ENCODE measurements at places on chromosomes 1 and 21.

DNA sequence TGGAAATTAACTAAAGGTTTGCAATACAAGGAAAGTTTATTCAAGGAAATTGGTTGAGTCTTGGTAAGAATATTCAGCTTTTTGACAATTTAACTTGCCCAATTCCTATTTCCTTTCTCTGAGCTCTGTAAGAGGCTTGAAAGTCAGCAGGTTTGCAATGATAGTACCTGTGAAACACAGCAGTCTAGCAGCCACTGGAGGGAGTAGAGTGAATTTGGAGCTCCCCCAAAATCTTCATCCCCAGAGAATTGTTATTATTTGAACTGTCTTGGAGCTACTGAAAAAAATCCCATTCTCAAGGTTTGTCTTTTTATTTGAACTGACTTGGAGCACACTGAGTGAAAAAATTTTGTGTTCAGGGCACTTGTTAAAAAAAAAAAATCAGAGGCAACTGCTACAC lies 654.2 kb upstream of the PKN2 start:
- no peak for DNase-seq

DNA sequence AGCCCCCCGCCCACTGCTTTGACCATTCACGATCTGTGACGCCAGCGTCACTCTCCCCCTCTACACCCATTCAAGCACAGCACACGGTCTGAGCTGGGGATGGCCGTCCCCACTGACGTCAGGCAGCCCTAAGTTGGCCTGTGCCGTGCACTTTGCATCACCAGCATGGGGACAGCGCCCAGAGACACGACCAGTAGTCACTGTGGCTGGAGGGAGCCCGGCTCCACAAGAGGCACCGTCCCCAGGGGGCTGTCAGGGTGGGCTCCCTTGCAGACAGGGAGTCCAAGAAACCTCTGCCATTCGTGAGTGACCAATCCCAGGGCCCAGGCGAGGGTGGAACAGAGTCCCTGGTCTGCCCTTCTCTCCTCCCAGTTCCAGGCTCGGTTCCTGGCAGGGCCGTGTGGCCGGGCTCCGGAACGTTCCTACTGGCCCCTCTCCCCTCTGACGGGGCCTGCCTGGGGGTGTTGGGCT lies 2.3 kb downstream of the KRTAP10-8 start:
- DNase-seq = no peak

GRCh38 chr1:3369446-3370076 lies 84.9 kb upstream of the ARHGEF16 start:
- no peak for DNase-seq

DNA sequence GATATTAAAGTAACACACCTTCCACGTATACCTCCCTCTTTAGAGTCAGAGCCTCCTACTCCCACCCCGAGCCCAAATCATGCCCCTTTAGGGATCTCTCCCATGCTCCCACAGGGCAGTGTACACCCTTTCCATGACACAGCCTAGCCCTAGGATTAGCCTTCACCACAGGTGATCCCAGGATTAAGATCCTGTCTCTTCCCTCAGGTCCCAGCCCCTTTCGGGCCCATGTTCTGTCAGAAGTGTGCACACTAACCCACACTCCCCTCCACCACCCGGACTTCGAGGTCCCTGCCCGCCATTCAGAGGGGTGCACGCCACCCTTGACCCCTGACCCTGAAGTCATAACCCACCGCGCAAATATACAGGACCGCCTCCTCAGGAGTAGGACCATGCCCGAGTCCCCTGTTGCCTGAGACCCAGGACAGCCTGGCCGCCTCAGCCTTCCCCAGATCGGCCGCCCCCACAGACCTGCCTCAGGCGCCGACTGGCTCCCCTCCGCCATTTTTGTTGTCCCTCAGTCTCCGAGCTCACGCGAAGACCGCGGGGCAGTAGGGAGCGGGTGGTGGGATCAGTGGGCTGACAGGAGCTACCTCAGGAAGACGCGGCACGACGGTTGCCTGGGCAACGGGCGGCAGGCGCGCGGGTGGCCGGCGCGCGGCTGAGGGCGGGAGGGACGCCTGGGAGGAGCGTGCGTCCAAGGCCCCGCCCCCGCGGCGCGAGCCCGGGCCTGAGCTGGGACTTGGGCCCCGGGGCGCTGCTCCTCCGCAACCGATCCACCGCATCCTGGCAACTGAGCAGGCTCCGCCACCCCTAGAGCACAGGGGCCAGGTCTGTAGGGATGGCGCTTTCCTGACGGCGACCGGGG lies at the start of gene AGBL4:
TSS of gene AGBL4 (minus strand) at position 663 of the 868 bp plus-strand sequence.
- DNase-seq = peak; percentile 19

DNA sequence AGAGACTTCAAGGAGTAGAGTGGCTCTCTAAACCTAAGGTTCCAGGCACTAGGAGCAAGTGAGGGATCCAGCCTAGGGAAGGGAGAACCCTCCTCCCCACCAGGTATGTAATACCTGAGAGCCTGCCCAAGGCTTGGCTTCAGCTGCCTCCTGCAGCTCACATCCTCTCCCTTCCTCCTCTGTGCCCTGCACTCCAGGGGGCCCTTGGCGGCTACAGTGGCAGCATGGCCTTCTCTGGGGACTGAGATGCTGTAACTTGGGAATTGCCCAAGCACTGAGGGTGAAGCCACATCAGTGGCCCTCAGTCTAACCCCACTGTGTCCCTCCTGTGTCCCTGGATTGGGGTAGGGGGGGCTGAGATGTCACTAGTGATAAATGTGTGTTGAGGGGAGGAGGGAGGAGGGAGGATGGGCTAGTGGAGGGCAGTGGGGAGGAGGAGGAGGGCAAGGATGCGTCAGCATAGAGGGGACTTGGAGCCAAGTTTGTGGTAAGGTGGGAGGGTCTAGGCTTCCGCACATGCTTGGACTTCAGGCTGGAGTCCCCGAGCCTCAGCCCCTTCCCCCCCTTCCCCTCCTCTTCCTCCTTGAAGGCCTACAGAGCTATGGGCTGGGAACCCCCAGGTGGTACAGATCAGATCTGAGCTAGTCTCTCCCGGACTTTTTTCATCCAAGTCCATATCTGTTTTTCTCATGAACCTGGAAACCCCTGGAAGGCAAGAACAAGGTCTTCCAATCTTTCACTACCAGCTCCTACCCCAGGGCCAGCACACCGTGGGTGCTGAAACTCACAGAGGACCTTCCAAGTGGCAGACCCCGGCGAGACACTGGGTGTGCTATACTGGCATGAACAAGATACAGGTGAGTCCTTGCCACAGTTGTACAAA lies 17.5 kb downstream of the COL9A2 start:
- DNase-seq = no peak

DNA sequence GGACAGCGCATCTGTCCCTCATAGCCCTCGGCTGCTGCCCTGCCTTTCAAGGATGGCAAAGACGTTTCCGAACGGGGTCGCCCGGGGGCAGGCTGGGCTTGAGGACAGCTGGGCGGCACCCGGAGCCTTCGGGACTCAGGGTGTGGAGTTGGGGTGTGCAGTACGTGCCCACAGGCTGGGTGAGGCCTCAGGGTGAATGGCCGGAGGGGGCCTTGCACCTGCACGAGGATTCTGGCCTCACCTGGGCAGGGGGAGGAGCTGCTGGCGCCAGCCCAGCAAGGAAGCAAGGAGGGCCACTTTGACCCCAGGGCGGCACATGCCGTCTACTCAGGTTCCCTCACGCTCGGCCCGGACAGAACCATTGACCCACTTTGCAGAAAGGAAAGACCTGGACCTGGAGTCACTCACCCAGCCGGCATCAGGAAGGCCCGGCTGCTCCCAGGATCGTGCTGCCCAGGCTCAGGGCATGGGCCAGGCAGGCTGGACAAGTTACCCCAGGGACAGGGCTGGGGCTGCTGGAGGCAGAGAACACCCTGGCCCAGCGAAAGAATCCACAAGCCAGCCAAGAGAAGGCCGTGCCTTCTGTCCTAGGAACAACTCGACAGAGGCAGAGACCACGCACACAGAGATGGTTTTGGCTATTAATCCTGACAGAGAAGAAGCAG lies 65.1 kb upstream of the TTC34 start:
- no peak for DNase-seq

GRCh38 chr1:198701766-198702539 lies 63.1 kb downstream of the PTPRC start:
- no peak for DNase-seq

DNA sequence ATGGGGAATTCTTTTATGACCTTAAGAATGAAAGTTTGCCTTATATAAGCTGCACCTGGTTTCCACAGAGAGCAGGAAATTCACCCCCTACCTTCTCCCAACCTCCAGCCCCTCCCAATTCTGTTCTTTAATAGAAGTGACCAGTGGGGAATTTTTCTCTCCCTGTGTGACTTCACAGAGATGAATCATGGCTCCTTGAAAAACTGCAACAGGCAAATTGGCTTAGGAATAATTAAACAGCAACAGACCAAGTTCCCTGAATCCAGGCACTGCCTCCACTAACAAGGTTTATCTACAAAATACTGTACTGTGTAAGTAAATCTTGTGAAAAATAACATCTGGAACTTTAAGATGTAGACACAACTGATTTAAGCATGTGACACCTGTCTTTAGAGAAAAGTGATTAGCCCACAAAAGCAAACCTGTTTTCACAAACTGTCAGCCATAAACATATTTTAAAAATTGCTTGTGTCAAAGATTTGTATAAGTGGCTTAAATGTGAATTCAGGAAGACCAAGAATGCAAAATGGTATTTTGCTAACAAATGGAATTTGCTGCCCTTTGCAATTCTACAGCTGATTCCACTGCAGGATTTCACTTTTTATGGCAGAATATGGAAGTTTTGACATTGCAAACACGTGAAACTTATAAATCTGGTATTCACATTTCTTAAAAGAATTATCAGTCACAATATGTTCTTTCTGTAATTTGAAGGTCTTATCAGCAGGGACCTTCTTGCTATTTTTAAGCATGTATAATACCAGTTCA lies 54.0 kb downstream of the ALG14 start:
- DNase-seq = no peak

DNA sequence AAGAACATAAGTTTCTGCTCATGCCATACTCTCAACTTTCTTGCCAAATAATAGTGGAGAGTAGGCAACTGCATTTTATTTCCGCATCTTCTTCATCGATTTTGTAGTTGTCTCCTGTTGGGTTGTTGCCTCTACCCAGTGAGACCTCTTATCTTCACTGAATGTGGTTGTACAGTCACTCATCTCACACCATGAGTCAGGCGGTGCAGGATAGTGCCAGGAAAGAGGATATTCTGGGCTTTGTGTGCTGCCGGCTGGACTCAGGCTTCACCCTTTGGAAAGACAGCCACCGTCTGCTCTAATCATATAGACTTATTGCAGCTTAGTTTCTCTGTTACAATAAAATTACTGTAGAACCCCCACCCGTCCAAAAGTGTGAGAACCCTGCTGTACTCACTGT lies 154.3 kb upstream of the USP24 start:
- no peak for DNase-seq

DNA sequence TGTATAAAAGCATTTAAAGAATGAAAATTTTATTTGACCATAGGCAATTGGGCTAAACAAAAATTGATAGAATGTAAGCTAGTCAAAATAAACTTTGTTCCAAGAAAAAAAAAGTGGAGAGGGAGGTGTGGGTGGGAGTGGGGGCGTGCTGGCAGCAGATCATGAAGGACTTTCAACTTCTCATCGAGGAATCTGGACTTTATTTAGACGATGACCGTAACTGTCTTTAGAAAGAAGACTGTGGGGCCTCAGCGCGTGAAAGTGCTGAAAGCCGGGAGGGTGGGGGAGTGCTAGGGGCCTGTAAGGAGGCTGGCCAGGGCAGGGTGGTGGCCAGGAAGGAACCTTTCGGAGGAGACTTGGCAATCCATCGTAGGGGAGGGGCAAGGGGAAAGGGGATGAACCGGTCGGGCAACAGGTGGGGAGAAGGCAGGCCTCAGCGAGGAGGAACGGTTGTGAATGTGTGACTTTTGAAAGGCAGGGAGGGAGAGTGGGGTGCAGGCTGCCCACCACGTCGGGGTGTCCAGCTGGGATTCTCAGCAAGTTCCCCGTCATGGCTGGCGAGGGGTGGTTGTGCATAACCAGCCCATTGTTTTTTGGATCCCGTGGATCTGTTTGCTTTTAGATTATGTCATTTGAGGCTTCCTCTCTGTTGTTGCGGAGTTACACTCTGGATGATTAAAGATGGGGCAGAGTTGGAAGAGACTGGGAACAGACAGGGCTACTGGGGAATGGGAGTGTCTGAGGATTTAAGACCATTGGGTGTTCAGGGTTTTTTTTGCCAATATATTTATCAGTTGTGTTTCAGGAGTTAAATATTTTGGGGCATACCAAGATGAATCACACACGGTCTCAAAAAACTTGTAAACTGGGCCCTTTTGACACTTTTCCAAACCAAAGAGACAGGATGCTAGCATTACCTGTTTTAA lies 35.5 kb downstream of the HUNK start:
- no peak for DNase-seq

GRCh38 chr1:44437107-44437716 lies 32.2 kb downstream of the RNF220 start:
- DNase-seq = no peak

DNA sequence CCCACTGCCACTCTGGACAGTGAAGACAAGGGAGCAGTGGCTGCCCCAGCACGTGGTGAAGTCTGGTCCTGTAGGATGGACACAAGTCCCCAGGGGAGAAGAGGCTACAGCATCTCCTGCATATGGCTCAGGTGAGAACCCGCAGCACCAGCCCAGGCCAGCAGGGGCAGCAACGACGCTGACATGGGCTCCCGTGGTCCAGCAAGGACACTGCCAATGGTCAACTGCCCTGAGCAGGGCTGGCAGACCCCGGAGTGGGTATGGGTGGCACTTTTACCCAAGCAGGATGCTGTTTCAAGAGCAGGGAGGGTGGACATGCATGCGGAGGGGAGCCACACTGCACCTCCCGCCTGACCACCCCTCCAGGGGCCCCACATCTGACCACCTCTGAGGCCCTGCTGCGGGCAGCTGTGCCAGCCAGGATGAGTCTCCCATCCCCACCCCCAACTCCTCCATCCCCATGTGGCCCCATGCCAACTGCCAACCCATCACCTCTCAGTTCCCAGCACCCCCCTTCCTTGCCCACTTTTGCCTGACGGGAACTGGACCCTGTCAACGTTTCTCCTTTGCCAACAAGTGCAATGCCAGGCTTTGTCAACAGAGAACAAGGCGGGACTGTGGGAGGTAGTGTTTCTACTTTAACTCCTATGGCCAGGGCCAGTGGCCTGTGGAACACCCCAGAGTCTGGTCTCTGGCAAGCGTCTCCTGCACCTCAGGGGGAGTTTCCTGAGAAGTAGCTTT lies 8.6 kb downstream of the MORN1 start:
- peak; percentile 19 for DNase-seq

GRCh38 chr1:187961895-187962294 lies 1133.1 kb downstream of the PLA2G4A start:
- no peak for DNase-seq

DNA sequence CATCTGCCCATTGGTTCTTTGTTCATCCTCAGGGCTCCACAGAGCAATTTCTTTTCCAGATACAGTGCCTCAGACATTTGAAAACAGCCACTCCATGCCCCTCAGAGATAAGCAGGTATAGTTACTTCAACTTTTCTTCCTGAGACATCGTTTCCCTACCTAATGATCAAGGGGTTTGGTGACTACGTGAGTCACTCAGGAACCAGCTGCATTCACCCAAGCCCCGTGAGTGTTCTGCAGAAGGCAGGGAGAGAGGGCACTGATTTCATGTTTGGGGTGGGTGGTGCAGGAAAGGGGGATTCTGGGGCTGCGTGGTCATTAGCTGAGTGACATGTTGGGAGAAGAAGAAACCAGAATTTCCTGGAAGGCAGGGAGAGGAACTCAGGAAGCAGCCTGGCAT lies 25.0 kb downstream of the NCF2 start:
- DNase-seq = no peak

- no peak for DNase-seq
Measured at GRCh38 chr1:71041806-71042205, 5.8 kb downstream of the PTGER3 start.

GRCh38 chr1:12055259-12055658 lies 7.8 kb upstream of the TNFRSF8 start:
- DNase-seq = no peak

Data from CD4-positive, alpha-beta T cell treated with Interferon alpha-2 for 1 hour (primary cell).